ENCODE measurements at places on chromosomes 1 and 21.

DNA sequence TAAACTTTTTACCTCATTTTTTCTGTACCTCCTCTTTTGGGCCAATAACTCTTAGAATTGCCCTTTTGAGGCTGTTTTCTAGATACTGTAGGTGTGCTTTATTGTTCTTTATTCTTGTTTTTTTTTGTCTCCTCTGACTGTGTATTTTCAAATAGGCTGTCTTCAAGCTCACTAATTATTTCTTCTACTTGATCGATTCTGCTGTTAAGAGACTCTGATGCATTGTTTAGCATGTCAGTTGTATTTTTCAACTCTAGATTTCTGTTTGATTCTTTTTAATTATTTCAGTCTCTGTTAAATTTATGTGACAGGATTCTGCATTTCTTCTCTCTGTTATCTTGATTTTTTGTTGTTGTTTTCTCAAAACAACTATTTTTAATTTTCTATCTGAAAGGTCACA, 130.3 kb downstream of the PHTF1 start:
- no peak for DNase-seq

GRCh38 chr1:158248771-158249170, 5.5 kb upstream of the CD1A start:
- DNase-seq: peak; percentile 51

DNA sequence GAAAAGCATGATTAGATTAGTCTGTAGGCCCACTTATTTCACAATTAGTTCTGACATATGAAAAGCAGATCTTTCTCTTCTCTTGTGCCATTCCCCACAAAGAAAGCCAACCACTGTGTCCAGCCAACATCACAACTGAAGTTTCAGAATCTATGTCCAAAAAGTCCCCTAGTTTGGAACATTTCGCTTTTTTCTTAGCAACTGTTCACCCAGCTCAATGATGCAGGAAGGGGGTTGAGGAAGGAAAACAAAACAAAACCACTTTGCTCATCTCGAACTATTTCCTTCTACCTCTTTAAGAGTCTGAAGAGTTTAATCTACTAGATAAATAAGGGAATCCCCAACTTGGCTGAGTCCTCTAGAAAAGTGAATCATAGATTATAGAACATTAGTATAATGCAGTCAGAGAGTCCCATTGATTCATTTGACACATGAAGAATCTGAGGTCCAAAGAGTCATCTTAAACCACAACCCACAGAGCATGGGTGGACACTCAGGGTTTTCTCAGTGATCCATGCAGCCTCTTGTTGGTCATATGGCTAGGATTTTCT, 159.3 kb upstream of the SGIP1 start:
- peak; percentile 68 for DNase-seq

DNA sequence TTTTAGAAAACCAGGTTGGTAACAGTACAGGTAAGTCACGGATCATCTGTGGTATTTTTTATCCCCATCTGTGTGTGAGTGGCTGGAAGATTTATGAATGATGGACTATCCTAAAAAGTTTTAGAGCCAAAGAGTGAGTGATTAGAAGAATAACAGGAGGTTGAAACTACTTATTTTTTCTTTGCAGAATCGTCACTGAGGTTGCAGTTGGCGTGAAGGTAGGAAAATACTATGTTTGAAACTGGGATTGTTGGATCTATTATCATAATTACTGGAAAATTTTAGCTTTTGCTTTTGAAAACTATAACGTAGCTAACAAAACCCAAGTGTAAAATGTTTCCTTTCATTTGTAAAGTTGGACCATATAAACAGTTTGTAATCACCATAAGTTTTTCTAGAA, 1.8 kb downstream of the PTBP2 start:
- peak; percentile 20 for DNase-seq

DNA sequence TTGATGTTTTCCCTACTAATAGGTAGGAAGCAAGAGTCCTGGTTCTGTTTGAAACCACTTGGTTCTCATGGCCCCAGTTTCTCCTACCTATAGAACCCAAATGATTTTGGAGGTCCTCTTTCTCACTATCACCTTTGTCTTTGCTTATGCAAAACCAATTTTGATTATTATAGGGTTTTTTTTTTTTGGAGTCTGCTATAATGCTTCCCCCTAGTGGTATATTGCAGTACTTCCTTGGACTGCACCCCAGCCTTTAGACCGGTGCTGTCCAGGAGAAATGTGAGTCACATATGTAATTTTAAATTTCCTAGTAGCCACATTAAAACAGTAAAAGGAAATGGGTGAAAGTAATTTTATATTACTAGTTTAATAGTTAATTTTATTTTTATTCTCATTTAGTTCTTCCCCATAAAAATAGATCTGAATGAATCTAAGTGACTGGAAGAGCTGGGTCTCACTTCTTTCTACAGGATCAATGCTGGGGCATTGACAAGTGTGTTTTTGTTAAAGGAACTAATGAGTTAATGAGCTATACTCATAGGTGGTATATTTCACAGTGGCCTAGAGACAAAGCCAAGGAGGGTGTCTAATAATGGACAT, 10.6 kb downstream of the FCMR start:
- DNase-seq: no peak

DNA sequence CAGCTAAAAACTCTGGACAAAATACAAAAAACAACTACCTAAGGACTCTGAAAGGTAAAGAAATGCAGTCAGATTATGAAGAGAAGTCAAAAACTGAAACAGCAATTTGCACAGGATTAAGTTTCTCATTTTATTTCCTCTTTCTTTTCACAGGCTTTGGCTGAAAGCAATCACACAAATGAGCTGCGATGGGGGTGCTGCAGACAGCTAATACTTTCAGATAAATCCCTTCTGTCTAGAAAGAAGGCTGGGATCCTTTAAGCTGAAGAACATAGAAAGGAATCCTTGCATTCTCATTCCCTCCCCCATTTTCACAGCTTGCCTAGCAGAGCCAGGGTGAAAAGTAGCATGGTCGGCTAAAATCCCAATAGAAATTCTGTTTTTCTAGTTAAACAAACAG, 32.0 kb upstream of the PRDX6 start:
- DNase-seq: no peak

DNA sequence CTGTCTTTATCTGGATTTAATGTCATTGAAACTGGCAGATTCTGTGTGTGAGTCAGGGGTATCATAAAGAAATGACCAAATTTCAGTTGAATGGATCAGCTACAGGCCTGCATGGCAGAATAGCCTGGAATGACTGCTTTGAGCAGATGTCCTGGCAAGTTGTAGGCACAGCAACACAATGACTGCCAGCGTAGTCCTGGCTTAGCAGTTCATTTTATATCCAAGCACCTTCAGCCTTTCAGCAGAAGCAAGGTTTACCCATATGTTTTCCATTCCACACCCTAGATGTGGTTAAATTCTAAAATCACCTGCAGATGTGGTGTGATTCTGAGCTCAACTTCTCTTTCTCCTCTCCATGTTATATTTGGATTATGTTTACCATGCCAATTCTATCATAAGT, 22.3 kb upstream of the PTGFR start:
- DNase-seq: no peak

DNA sequence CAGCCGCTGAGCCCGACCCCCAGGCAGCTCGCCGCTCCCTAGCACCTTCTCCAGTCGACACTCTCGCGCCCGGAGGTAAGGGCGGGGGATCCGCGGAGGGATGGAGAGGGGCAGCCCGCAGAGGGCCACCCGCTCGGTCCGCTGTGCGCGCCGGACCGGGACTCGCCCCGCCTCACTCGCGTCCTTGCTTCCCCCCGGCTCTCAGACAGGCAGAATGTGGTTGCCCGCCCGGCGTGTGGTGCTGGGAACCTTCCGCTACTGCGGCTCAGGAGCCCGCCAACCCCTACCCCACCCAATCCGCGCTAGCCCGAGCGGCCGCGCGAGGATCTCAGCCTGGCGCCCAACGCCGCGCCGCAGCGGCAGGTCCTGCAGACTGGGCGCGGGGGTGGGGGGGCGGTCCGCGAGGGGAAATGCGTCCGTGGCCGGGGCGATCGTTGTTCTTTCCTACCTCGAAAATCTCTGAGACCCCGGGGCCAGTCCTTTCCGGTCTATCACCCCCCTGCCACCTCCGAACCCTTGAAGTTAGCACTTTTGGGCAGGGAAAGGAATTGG, 404 bp downstream of the LRRC8C start:
- DNase-seq: no peak

- no peak for DNase-seq
Observed at GRCh38 chr1:178934546-178934945, 63.7 kb upstream of the ANGPTL1 start.

- no peak for DNase-seq
Observed at GRCh38 chr1:41434306-41434705, 50.2 kb downstream of the EDN2 start.

DNA sequence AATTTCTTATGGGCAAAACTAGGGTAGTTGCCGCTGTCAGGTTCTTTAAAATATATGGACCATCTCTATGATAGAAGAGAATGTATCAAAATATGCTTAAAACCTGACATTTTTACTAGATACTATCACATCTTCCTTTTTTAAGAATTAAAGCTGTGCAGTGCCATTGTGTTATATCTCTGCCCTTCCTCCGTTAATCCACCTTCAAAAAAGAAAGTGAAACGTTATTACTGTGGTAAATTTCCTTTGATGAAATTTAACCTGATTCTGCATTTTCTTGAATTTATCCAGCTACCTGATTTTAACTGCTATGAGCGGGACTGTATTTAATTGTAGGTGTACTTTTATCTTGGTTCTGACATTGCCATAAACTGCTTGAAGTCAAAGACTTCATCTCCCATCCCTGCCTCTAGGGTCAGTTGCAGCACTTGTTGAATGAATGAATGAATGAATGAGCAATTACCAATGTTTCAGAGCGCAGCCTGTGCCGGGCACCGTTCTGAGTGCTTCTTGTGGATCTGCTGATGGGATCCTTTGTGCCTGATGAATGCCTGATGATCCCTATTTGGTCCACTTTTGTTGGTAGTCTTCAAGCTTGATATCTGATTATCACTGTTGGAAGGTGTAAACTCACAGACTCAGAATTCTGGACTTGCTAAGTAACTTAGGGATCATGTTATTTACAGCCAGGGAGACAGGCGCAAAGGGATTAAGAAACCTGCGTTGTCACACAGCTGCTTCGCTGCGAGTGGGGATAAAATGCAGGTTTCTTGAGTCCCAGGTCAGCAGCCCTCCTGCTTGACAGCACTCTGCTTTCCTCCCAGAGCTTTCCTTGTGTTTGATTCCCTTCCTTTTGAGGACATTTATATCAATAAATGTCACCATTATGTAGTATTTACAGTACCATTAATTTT, 30.1 kb downstream of the SMYD2 start:
- no peak for DNase-seq

GRCh38 chr1:116725798-116726197, 28.4 kb upstream of the CD2 start:
- no peak for DNase-seq

GRCh38 chr1:47326271-47326670, 7.3 kb upstream of the CMPK1 start:
- DNase-seq: no peak

GRCh38 chr1:112423207-112423606, 27.2 kb downstream of the CTTNBP2NL start:
- no peak for DNase-seq

GRCh38 chr1:80825067-80825466, 975.7 kb upstream of the ADGRL2 start:
- no peak for DNase-seq

All from pons (tissue), 1 donor.